Metanephros (tissue), 2 donors: ENCODE measurements at places on chromosomes 6 and 20. TPM values are rescaled to one million over a fixed set of nuclear protein-coding genes. Genes with fewer than 3 reads are reported as not detected.

The MUCL3 gene
- total RNA-seq = not detected

The PAX1 gene
- total RNA-seq = 0.23 TPM

The SRPK1 gene
- 39.8 TPM for total RNA-seq

The C20orf144 gene
- total RNA-seq = not detected

The CTCFL gene
- 0.88 TPM for total RNA-seq

The CLPSL2 gene
- not detected for total RNA-seq

The PNLDC1 gene
- total RNA-seq = not detected

The NR2E1 gene
- total RNA-seq = not detected

The SLC52A3 gene
- total RNA-seq = 4.3 TPM

The FOXO3 gene
- total RNA-seq = 68.5 TPM

The PBOV1 gene
- not detected for total RNA-seq

The CLIC5 gene
- total RNA-seq = 67.4 TPM

The PI16 gene
- total RNA-seq = 8.8 TPM

The SLC22A16 gene
- total RNA-seq = 1.2 TPM

The LAMA2 gene
- total RNA-seq = 90.8 TPM
